ENCODE measurements at places on chromosomes 6 and 20.

DNA sequence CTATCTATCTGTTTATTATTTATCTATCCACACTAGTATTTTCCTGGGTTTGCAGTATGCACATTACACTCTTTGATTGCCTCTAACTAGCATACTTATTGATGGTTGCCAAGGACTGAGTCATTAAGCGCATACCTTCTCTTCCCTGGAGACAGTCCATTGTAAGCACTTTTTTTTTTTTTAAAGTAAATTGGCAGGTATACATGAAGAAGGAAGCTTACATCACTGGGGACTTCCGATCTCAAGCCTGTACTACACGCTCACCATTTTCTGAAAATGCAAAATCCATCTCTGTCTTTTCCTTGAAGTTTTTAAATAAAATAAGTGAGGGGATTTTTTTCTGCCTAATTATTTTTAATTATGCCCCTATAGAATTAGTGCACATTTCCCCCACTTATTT lies 63.5 kb downstream of the HMGN3 start:
- DNase-seq = no peak

DNA sequence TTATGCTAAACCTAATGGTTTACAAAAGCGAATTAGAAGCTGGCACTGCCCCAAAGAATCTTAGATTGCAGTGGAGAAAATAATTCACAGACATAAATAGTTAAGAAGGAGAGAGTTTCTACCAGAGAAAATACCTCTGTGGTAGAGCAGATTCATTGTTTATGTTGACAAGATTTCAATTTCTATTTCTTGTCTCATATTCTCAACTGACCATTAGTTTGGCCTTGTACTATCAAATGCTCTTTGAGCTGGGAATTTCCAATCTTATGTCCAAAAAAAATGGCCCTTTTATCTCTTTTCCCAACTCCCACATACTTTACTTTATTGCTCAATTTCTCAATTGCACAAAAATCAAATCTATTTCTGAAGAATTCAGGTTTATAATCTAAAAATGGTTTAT lies 804.1 kb upstream of the CITED2 start:
- DNase-seq = no peak

DNA sequence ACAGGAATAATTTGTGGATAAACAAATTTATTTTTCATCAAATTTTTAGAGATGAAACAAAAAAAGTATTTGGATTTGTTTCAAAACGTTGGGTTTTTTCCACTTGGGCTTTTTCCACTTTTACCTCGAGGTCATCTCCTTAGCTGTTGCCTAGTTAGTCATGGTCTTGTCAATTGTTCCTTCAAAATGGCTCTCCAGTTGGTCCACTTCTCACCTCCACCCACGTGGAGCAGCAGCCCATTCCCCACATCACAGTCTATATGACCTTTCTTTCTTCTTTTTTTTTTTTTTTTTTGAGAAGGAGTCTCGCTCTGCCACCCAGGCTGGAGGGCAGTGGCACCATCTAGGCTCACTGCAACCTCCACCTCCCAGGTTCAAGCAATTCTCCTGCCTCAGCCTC lies 6.7 kb upstream of the SLC4A11 start:
- DNase-seq = no peak

DNA sequence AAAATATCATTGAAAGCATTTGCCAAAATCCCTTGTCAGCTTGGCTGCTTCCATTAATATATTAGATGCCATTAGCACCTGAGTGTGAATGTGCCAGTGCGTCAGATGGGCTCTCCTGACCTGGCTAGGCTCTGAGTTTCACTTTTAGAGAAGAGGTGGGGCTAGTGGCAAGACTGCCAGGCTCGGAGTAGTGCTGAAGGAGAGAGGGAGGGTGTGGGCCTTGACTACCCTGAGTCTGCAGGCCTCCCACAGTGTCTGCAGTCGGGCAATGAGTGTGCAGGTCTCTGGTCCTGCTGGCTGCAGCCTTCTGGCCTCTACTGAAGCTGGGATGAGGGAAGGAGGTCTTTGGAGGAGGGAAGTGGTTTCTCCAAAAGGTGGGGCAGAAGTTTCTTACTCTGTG lies 34.6 kb upstream of the PNPLA1 start:
- no peak for DNase-seq

- no peak for DNase-seq
Observed at GRCh38 chr6:25202504-25202903, 76.7 kb upstream of the CARMIL1 start.

- no peak for DNase-seq
Observed at GRCh38 chr20:38935285-38935684, 9.1 kb downstream of the FAM83D start.

GRCh38 chr6:71395731-71396409 lies 107.3 kb downstream of the OGFRL1 start:
- DNase-seq = no peak

DNA sequence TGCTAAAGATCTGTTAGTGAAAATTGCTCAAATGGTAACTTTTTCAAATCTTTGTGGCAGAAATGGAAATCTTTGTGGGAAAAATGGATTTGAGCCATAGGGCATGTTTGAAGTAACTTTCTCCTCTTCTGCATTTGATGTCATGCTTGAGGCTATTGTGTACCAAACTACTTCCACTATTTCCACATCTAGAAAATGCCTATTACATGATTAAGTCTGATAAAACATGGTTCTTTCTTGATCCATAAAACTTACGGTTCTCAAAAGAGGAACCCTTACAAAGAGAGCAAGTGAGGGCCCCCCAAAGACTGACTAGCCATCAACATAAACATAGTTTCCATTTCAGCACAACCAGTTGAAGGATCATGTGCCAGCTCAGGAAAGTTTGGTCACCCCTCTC lies 150.6 kb downstream of the NFATC2 start:
- DNase-seq = no peak

- peak; percentile 32 for DNase-seq
Observed at GRCh38 chr20:34541264-34541901, 17.1 kb upstream of the MAP1LC3A start.

- DNase-seq = no peak
Observed at GRCh38 chr20:3172126-3172932, 1.0 kb downstream of the LZTS3 start.

DNA sequence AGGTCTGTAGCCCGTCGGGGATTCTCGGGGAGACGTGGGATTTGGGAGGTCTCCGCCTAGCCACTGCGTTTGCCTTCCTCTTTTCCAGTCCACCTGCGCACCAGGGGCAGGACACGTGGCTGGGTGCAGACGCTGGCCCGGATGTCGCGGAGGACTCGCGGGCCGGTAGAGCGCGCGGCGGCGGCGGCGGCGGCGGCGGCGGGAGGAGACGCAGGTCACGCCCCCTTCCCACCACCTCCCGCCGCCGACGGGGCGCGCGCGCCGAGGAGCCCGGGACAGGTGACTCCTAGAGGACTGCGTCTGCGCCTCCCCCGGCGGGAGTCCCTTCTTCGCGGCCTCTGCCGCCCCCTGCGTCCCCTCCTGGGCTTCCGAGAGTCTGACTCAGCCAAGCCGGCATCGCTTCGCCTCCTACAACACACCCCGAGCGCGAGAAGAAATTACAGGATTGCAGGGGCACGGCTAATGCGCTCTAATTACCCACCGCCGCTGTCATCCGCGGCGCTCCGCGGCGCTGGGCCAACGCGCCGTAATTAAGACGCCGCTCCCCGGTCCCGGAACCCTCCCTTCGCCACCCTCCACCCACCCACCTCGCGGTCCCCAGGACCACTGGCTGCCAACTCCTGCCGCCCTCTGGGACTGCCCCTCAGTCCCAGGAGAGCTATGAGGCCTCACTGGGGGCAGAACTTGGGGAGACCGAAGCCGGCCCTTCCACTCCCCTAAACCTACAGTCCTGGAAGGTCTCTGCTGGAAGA lies 124.5 kb downstream of the MRPL14 start:
- DNase-seq = peak; percentile 82

GRCh38 chr6:148803979-148804378 lies 57.1 kb downstream of the UST start:
- DNase-seq = no peak

DNA sequence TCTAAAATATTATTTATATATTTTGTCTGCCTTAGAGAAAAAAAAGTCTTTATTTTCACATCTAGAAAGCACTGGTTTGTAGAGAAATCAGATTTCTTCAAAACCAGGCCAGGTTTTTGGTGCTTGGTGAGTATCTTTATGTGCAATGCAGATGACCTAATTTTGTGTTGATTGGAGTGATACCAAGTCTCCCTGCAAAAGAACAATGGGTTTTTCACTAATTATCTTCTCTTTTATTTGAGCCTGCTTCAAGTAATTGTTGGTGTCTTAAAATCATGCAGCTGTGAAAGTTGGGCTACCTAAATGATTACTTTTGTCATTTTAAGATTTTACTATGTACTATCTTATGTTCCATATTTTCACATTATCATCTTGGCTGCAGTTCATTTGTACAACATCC lies 874.7 kb downstream of the TFAP2A start:
- no peak for DNase-seq

DNA sequence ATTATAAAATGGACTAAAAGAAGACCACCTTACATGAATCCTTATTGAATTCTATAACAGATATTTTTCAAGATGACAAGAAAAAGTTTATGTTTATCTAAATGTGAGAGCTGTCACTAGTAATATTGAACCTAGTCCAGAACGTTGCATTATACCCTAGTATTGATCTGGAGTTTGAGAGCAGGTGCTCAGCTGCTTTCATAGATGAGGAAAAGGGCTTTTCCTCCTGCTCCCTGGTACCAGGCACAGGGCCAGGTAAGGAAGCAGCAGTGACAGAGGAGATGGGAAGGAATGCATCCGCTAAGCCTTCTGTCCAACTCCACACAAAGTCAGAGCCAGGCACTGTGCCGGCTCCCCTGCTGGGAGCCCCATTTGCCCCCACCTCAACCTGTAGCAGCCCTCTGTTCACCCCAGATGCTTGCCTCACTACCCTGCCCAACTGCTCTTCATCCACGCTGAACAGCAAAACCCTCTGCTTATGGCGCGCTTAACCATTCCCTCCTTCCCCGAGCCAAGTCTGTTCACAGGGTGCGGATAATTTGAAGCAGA lies 393.1 kb downstream of the FRK start:
- no peak for DNase-seq

DNA sequence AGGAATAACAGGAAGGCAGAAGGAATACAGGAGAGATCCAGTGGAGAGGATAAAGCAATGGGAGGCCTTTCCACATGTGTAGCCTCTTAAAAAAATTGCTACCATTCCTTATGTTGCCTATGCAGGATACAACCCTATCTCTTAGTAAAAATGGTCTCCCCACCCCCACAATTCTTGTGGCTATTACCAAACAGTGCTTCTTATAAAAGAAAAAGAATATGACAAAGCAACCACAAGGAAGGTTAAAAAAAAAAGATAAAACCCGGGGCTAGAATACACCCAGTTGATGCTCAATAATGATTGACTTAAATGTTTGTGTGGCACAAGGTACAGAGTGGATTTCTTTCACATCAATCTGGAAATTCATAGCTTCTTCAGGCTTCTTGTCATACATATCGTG lies 250.9 kb downstream of the HIVEP2 start:
- peak; percentile 7 for DNase-seq

DNA sequence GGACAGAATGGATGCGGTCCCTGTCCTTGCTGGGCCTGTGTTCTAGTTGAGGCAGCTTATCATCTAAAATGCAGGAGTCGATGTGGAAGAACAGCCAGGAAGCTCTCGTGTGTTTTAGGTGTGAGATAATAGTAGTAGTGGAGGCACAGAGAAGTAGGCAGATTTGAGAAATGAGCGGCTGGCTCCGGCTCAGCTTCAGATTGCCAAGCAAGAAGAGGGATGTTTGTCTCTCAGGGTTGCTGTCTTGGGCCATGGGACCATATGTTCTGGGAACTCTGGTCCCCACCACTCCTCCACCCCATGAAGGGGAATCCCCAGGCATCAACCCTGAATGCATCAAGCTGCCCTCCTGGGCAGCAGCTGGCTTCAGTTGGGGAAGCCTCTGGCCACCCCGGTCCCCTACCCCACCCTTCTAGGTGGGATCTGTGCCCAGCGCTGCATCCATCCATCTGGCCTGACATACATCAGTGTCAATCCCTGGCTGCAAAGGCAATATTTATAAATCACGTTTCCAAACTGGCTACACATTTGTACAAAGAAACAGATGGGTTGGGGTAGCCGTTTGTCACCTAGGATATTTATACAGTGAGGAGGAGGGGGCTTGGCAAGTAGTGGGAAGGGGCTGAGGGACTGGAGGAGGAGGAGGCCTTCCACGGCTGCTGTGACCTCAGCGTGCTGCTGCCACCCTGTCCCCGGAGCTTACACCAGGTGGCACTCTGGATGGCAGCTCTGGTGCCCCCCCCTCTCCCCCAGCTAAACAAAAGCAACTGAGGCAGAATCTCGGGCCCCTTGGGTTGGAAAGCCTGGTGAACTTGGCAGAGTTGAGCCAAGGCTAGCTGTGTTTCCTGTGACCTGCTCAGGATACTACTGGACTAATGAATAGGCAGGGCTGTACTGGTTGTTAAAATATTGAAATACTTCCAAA lies 64.4 kb downstream of the CD40 start:
- no peak for DNase-seq

DNA sequence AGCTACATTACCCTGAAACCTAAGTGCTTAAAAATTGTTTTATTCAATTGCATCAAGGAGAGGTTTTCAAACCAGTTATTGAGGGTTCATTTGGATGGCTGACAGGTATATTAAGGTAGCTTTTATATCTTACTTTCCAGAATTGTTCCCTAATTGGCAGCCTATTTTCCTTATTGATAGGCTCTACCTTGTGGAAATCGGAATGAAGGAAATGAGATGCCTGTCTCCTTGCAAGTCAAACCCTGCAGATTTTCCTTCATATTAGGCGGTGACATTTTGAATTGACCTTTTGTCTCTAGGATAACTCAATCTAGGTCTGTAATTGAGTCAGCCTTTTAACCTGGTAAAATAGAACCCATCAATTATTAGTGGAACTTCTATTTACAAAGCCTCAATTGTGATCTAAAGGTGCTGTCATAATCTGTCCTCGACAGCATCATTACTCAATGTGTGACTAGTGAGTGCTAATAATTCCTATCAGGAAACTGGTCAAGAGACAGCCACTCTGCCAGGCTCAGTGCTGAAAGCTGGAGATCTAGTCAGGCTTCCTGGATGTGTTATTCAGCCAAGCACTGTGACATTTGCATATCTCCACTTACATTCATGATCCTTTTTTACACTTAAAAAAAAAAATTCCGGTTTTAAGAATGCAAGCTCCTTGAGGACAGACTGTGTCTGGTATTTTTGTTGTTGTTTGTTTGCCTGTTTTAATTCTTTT lies 20.1 kb downstream of the OPRM1 start:
- no peak for DNase-seq

DNA sequence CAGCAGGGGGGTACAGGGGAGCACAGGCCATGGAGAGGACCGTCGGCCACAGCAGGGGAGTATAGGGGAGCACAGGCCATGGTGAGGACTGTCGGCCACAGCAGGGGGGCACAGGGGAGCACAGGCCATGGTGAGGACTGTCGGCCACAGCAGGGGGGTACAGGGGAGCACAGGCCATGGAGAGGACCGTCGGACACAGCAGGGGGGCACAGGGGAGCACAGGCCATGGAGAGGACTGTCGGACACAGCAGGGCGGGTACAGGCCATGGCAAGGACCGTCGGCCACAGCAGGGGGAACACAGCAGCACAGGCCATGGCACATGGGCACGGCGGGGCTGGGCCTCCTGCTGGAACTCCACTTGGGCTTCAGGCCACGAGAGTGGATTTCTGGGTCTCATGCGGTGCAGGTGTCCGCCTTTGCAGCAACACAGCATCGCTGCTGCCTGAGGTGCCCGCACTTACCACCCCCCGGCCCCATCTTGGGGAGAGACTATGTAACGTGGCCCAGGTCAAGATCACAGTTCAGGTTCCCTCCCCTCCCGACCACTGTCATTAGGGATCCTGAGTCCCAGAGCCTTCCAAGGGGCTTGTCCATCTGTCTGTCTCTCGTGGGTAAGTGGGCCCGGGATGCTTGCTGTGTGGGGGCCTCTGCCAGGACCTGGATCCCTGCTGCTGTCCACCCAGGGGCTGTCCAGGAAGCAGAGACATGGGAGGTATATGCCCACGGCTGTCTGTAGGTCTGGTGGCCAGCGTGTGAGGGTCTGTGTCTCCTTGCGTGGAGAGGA lies 2.5 kb downstream of the NPBWR2 start:
- no peak for DNase-seq
